SW480 (cell line): ENCODE measurements at places on chromosomes 11 and 22.

- DNase-seq = peak; percentile 97
Observed at GRCh38 chr11:16669799-16670415, 68.5 kb upstream of the C11orf58 start.

DNA sequence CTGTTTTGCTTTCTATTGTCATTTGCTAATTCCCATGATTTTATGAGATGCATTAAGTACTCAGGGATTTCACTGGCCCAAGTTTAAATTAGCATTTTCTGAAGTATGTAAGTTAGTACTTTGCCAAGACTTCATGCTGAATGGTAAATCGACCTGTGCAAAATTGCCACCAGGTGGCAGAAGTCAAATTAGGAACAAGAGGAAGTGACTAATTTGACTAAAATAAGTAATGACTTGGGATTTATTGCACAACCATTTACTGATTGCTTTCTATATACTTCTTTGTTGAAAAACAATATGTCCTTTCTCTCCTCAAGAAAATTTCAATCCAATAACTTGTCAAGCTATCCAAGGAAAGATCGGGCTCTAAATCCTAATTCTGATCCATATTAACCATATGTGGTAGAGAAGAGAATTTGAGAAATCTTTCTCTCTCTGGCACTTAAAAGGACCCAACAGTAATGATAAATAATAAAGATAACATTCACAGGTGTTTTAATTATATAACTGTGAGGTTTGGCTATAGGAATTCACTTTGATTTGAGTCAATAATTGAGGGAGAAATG, 253.7 kb upstream of the CHORDC1 start:
- DNase-seq = peak; percentile 46

DNA sequence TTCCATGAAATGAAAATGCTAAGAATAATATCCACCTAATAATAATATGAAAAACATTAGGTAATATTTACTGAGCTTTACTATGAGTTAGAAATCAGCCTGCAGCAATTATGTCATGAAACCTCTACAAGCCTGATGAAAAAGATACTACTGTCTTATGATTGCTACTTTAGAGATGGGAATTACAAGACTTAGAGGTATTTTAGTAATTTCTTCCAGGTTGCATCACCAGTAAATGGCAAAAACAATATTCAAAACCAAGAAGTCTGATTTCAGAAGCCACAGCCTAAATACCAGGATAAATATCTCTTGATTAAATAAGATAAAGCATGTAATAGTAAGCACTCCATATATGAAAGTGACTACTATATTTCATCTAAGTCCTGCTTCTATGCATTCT, 13.8 kb downstream of the OR5B21 start:
- no peak for DNase-seq

- no peak for DNase-seq
Observed at GRCh38 chr11:20620988-20621387, 21.6 kb downstream of the SLC6A5 start.

DNA sequence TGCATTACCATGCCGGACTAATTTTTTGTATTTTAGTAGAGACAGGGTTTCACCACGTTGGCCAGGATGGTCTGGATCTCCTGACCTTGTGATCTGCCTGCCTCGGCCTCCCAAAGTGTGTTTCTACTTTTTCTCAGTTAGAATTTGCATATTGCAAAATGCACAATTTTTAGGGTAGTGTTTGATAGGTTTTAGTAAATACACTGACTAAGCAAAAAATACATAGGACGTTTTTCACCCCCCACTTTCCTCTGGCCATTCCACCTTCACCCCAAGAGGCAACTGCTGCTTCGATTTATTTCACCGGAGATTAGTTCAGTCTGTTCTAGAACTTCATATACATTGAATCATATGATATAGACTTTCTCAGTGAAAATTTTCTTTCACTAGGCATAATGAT, 1269.1 kb downstream of the TBC1D22A start:
- DNase-seq = no peak
